Head of caudate nucleus (tissue), 42 donors: ENCODE measurements at places on chromosomes 4 and X.

GRCh38 chr4:181822005-181822375, 421.2 kb upstream of the TENM3 start:
- DNase-seq = peak; percentile 30

DNA sequence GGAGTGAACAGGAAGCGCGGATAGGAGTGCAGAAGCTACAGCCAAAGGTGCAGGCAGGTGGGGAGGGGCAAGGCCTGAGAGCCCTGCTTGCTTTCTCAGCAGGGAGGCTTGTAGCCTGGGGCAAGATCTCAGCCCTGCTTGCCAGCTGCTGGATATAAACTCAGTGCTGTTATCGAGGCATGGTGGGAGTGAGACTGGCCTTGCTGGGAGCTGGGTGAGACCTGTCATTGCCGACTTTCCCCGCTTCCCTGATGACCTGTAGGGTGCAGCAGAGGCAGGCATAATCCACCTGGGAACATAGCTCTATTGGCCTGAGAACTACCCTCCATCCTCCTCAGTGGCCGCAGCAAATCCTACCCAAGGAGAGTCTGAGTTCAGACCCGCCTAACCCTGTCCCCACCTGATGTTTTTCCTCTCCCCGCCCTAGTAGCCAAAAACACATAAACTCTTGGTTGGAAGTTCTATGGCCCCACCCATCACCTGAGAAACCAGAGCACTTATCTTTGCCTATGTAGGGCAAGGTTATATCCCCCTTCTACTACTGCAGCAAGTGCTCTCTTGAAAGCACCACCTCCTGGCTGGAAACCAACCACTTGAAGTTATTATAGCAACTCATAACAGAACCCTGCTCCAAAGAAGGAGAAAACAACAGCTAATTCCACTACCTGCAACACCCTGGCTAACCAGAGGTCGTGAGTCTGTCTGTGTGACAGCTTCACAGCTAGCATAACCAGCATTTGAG, 80.7 kb downstream of the FHIP1A start:
- DNase-seq = no peak

- DNase-seq = no peak
Observed at GRCh38 chr4:8770518-8771257, 101.0 kb downstream of the HMX1 start.

DNA sequence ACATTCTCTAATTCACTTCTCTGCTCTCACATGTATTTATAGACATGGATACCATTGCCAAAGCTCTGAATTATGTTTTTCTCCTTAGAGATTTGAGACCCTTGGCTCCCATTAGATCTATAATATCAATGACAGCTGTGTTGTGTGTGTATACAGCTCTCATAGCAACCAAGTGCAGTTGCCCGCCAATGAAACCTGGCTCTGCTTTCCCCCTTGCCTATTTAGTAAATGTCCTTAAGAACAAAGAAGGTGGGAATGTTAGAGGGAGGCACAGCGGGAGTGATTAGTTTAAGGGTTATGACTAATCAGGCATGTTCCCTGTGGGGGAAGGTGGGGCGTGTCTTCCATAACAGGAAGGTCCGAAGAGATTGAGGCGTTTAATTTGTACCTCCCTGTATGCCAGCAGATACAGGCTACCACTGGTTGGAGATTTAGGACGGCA, 100.5 kb upstream of the TBC1D9 start:
- peak; percentile 5 for DNase-seq

DNA sequence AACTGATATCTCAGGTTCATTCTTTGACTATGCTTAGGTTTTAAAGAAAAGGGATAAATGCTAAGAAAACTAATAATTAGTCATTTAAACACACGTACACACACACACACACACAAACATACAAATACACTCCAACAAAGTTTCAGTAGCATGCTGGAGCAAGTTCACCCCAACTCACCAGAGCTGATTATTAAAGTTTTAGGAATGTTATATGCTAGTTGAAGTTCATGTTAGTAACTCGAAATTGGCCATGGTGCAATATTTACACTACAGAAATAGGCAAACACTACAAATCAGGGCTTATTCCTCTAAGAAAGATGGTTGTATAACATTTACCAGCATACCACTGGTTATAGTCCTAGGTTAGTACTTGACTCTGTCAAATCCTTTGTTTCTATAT, 384.0 kb upstream of the DIPK2B start:
- DNase-seq = no peak

DNA sequence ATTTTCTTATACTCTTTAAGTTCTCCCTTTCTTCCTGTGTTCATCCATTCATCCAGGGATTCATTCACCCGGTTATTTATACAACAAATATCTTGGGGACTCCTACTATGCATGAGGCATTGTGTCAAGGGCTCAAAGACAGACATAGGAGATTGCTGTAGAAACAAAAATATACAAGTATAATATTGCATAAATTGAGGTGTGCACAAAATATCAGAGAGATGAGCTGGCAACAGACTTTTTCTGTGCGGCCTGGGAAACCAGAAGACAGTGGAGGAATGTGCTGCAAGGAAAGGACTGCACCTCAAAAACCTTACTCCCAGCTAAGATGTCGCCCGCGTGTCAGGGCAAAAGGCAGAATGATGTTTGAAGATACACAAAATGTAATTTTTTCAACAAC, 9.6 kb downstream of the OTOP1 start:
- DNase-seq = no peak

DNA sequence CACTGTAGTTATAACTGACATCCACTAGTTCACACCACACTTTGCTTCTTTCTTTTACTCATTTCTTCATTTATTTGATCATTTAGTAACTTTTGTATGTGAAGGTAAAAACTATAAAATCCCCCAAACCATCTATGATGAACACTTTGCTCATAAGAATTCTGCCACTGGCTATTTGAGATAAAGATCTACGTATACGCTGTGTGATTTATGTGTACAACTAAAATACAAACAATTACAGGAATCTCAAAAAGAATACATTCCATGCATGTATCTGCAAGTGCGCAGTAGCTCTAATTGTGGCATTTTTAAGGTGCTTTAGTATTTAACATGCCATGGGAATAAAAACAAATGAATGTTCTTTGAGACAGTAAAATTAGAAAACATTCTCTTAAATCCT, 156.9 kb upstream of the NAP1L5 start:
- DNase-seq = no peak

GRCh38 chr4:186144198-186144945, 39.9 kb downstream of the FAM149A start:
- DNase-seq = peak; percentile 76

GRCh38 chrX:138349351-138349750, 362.2 kb downstream of the FGF13 start:
- no peak for DNase-seq

- peak; percentile 8 for DNase-seq
Observed at GRCh38 chrX:147550217-147550616, 361.5 kb upstream of the FMR1 start.

DNA sequence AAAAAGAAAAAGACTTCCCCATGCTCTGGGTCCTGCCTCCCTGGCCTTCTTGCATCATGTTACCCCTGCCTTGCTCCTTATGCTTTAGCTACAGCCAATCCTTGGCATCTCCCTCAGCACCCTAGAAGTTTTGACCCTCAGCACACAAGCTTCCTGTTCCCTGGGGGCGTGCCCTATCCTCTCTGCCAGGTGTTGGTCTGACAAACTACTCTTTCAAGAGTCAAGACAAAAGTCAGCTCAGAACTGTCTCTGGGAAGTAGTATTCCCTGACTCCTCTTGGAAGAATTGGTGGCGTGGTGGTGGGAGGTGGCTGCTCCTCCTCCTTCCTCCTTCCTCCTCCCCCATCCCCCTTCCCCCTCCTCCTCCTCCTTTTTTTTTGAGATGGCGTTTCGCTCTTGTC, 41.0 kb downstream of the PRPS1 start:
- DNase-seq = no peak

DNA sequence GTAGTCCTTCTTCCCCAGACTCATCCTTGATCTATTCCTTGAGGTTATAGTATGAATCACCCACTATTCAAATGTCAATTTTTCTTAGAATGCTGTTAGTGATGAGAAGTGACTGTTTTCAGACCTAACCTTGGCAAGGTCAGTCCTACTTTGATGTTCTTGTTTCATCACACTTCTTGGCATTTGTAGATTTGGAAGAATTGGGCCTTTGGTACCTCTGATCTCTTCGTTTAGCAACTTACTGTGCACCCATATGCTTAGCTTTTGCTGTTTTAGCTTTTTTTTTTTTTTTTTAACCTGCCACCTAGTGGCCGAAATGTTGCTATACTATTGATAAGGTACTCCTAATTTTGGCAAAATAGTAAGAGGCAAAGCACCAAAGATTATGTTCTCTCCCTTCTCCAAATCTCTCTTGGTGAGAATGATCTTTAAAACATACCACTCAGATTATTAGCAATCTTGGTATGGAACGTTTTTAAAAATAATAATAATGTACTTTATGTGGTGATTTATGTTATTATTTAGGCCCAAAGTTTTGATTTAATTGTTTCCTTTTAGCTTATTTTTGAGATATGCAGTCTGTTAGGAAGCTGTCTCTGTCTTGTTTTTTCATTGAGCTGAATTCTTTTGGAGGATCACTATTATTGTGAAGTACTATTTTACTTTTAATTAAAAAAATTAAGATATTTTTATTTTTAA, 16.6 kb downstream of the DCK start:
- DNase-seq = no peak

DNA sequence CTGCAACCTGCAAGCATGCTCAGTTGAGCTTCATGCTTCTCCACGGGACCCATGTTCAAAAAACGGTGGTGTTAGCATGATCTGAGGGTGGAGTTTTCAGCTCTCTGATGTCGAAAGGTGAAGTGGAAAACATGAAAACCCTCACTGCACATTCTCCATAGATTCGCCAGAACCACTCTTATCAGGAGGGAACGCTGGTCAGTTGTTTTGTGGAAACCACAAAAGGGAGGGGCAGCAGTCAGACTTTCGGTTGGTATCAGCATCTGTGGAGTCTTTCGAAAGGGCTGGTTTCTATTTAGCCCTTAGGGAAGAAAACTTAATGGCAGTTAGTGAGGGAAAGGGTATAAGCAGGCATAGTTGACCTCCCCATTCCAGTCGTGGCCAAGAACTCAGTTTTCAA, 12.6 kb downstream of the PPA2 start:
- no peak for DNase-seq

DNA sequence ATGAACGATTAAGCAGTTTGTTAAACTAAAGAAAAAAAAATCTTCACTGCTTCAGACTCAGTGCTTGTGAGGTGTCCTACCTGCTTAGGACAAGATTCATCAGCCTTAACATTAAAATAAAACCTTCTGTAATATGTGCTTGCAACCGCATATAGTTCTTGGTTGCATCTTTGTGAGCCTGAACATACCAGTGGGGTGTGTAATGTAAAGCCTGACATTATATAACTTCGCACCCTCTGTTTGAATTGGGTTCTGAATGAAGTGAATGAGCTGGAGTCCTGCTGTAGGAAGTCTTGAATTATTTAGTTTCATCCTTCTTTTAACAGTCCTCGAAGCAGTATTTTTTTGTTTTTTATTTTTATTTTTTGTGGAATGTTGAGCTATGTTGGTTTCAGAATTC, 3.1 kb downstream of the KDM6A start:
- DNase-seq = no peak

DNA sequence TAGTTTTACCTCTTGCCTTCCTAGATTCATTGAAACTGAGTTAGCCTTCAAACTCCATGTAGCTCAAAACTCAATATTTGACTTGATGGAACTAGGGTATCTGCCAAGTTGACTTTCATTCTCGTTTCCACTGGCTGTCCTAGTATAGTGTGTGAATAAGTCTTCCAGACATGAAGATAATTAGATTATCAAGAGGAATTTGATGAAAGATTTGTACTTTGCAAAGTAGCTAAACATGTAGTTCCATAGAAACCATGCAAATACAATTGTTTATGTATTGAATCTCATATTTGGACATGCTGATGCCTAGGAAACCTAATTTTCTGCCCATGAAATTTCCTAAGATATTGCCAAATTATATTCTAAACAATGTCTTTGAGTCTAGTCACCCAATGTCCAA, 297.5 kb downstream of the ARHGAP24 start:
- DNase-seq = no peak

- no peak for DNase-seq
Observed at GRCh38 chr4:108287834-108288413, 119.2 kb upstream of the LEF1 start.

DNA sequence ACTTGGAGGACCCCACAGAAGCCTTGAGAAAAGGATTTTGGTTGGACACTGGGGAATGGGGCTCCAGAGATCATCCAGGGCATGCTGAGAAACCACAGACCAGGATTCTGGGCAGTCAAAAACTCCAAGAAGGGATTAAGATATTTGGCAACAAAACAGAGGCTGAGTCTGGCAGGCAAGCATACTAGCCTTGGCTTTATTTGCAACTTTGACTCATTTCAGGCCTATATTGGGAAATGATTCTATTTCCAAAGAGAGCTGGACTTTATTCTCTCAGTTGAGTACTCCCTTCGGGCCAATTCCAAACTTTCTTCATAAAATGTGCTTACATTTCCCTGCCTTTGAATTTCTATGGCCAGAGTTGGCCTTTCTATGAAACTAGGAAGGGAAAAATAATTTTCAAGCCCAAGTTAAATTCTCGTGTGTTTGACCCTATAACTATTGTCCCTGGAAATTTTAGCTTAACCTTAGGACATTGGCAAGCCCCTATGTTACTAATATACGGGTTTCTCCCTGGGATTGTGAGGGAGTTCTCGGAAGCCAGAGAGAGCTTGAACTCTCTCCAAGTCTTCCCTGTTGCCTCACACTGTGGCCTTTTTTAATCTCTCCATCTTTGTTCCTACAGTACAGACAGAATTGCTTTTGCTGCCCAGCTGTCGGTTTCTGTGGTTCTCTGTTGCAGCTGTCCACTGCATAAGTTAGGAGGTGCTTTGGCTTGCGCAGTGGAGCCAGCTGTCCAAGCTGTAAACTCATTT, 112.6 kb upstream of the FAM9A start:
- DNase-seq = no peak

GRCh38 chr4:65071564-65071963, 598.7 kb downstream of the EPHA5 start:
- no peak for DNase-seq

- DNase-seq = no peak
Observed at GRCh38 chr4:98993419-98994071, 2.0 kb upstream of the METAP1 start.

GRCh38 chr4:6395466-6396228, 76.8 kb downstream of the PPP2R2C start:
- DNase-seq = no peak

DNA sequence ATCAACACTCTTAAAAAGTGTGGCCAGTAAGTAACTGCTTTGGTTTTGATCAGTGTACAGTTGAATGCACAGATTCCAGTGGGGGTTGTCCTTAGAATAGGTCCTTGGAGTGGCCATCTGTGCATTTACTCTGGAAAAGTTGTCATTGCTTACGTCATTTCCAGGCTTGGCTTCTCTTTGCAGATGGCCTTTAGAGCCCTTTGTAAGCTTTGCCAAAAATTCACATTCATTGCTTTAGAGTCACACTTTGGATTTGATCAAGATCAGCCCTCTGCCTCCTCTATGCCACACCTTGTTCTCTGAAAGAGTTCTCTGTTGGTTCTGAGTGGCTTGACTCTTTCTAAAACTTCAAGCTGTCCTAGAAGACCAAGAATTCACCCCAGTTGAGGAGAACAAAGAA, 83.9 kb downstream of the MAMLD1 start:
- no peak for DNase-seq

- no peak for DNase-seq
Observed at GRCh38 chr4:41287852-41288251, 31.1 kb downstream of the UCHL1 start.

- no peak for DNase-seq
Observed at GRCh38 chr4:102641793-102642192, 119.0 kb downstream of the MANBA start.
